Right renal cortex interstitium (tissue), 3 donors: ENCODE measurements at places on chromosomes 5 and 9. TPM values are rescaled to one million over a fixed set of nuclear protein-coding genes. Genes with fewer than 3 reads are reported as not detected.

DNA sequence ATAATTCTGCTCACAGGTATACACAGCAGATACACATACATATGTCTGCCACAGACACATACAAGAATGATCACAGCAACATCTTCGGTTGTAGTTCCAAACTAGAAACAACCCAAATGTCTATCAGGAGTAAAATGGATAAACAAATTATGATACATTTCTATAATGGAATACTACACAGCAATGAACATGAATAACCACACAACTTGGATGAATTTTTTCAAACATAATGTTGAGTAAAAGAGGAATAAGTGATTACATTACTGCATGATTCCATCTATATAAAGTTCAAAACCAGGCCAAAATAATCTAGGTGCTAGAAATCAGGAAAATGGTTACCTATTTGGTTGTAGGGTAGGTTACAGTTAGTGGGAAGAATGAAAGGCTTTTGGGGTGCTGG, 4.6 kb upstream of the EGFLAM start:
- DNase-seq: no peak

GRCh38 chr5:170552621-170553115, 48.8 kb downstream of the KCNIP1 start:
- DNase-seq: peak; percentile 79

- no peak for DNase-seq
Observed at GRCh38 chr9:137405677-137406081, 17.3 kb downstream of the EXD3 start.

DNA sequence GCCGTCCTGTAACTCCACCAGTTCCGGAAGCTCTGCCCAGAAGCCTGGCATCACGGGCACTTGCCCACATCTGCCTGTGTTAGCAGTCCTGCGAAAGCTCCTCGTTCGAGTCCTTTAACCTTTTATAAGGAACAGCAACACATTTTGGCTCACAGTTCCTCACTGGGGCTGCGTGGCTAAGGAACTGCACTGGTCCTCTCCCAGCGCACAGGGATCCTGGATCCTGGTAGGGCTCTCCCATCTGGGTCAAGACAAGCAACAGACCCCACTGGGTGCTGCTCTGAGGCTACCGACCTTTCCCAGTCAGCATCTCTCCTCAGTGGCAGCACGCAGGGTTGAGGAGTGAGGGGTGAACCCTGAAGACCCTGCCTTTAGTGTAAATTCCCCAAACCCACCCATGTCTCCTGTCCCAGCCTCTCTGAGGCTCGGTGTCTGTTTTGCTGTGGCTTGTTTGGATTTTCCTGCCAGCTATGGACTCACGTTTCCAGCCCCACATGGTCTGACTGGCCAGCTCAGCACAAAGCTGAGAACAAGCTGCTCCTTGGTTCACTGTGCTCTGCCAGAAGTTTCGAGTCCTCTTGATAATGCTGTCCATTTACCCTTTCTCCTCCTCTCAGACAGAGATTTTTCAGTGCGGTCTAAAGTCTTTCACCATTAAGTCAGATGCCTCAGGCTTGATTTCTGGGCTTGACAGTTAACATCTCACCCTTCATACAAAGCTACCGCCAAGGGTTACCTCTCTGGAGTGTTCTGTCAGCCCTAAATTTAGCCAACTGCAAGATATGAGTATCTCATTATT, 80.0 kb downstream of the AK8 start:
- no peak for DNase-seq

- DNase-seq: no peak
Observed at GRCh38 chr5:36777105-36777757, 99.3 kb upstream of the NIPBL start.

- DNase-seq: no peak
Observed at GRCh38 chr5:169164481-169164925, 136.4 kb downstream of the SLIT3 start.

- DNase-seq: no peak
Observed at GRCh38 chr9:80881320-80881719, 808.0 kb downstream of the TLE1 start.

The LHX3 gene
- not detected for polyA plus RNA-seq

The PCDHB15 gene
- polyA plus RNA-seq: 15.4 TPM

- no peak for DNase-seq
Observed at GRCh38 chr9:11241779-11242178, 629.0 kb upstream of the PTPRD start.

The PLAC8L1 gene
- 0.68 TPM for polyA plus RNA-seq

The DNAI1 gene
- 2.7 TPM for polyA plus RNA-seq

The NPM1 gene
- 1,873 TPM for polyA plus RNA-seq

DNA sequence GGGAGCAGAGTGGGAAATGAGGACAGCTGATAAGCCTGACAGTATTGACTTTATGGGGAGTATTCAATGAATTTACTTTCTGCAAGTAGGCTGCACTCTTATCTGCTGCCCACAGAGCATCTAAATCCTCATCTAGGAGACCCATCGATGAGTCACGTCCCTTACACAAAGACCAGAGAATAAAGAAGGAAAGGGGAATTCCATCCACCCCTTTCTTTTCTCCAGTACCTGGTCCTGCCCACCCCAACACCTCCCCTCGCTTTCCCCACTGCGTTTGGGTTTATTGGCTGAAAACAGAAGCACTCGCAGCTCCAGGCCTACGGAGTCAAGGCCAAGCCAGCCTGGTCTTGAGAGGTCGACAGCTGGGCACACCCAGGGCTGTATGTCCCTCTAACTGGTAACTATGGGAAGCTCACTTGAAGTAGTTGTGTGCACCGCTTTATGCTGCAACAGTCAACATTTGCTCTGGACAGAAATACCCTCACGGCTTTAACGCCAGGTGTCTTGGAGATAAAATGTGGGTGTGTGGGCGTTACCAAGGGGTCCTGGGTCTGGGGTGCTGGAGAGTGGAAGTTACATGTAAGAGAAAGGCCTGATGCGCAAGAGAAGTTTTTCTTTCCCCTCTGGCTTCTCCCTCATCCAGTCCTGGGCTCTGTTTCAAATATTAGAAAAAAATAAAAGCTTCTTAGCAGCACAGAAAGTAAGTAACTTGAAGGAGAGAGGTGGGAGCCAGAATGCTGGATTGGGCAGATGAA, 14.5 kb upstream of the TAL2 start:
- DNase-seq: no peak

DNA sequence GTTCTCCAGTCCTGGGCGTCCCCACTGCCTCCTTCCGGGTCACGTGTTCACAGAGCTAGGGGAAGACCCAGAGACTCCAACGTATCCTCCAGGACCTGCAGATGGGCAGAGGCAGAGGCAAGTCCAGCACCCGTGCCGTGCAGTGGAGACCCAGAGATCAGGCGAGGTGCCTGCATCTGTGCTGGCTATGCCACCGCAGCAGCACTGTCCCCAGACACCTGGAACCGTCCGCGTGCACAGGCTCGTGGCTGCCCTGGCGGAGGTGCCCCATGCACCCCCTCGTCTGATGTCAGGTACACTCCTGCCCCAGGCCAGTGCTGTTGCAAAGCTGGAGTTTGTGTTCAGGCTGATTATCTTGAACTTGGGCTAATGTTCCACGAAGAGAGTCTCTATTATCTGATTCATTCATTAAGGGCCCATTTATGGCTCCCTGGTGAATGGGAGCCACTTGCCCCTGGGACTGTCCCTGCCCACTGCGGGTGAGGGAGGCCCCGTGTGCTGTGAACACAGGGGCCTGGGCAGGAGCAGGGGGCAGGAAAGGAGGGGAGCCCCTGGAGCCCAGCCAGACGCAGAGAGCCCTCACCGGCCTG, 13.7 kb downstream of the IRX4 start:
- DNase-seq: no peak
